ENCODE measurements at places on chromosomes 12 and 14. TPM values are rescaled to one million over a fixed set of nuclear protein-coding genes. Genes with fewer than 3 reads are reported as not detected.
A peak's percentile ranks its signal among the peaks of the same experiment; 100 is the strongest.

NRXN3 gene
- 38.1 TPM for total RNA-seq

USP44 gene
- total RNA-seq = 8.0 TPM

SNW1 gene
- 69.3 TPM for total RNA-seq

DNAH10 gene
- 0.76 TPM for total RNA-seq

SLC17A8 gene
- total RNA-seq = not detected

TWF1 gene
- total RNA-seq = 68.4 TPM

ACRBP gene
- 1.9 TPM for total RNA-seq

MMP19 gene
- 9.1 TPM for total RNA-seq

KRT72 gene
- total RNA-seq = 0.18 TPM

DNA sequence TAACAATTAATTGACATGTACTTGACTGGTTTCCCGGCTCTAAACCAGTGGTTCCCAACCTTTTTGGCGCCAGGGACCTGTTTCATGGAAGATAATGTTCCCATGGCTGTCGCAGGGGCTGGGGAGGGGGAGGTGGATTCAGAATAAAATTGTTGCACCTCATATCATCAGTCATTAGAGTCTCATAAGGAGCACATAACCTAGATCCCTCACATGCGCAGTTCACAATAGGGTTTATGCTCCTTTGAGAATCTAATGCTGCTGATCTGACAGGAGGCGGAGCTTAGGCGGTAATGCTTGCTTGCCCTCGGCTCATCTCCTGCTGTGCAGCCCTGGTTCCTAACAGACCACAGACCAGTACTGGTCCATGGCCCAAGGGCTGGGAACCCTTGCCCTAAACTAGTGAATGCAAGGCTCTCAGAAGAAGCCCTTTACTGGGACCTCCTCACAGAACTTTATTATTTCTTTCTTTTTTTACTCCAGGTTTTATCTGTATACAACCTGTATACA is 86.4 kb upstream of the SINHCAF start:
- DNase-seq = no peak

DNA sequence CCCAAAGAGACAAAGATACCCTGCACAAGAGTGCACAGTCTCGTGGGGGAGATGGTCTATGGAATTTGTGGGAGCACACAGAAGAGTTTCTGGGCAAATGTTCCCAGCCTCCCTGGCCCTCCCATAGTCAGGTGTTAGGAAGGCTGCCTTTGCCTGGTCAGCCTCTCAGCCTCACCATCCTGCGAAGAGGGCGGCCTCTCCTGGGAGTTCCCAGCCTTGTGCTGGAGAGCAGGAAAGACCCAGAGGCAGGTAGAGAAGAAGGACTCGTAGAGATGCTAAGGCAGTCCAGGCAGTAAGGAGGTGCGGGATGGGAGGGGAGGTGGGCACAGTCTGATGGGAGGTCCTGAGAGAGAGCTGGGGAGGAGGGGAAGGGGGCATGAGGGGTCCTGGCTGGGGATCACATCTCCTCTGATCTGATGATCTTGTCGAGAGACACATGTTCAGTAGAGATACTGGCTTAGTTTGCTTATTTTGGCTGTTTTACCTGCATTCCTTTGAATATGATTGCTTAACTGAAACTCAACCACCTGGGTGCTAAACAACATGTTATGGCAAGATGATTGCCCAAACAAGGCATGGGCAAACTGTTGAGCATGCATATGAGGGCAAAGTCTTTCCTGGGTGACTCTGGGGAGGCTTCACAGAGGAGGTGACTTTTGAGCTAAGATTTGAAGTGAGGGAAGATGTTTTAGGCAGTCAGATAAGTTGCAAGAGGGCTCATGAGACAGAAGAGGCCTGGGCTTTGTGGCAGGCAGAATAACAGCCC is 10.5 kb downstream of the SERPINA6 start:
- no peak for DNase-seq

- DNase-seq = no peak
These were observed 160.2 kb downstream of the DAD1 start for GRCh38 chr14:22428700-22429291.

DNA sequence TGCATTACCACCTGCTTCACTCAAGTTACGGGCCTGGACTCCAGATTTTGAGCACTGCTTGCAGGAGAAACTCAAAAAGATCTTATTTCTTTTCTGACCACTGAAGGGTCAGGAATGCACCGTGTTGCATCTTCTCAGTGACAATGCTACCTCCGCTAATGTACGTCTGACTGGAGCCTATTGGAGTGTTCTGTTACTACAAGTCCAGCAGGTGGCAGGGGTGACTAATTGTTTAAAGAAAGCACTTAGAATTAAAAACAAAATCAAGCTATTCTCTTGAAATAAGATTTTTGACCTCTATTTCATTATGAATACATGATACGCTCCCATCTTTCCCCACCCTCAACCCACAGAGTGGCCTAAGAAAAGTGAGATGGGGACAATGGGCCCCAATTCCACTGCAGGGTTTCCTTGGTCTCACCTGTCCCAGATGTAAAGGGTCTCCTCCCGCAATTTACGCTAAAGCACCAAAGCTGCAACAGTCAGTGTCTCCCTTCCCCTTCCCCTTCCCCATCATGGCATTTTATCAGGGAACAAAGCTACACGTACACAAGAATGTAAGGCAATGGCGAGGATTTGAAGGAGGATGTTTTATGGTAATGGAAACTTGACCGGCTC is 2.2 kb downstream of the TBPL2 start:
- no peak for DNase-seq

DNA sequence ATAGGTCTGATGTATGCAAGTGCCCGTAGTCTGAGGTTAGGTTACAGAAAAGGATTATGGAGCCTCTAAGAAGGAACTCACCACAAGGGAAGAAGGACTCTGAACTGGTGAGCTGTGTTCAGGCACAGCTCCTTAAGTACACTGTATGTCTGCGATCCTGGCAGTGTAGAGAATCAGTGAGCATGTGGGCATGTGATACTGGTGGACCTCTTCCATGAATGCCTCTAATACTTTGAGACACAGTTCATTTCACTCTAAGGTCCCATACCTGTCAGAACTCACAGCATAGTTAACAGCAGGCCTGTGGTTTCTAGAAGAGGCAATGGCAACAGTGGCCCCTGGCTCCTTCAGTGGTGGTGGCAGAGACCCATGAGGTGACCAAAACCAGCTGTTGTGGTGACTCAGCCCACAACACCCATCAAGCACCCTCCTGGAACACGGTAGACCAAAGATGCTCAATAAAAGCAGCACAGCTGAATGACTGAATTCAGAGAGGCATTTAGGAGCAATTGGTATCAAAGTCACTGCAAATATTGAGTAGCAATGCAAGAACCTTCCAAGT is 6.9 kb upstream of the OR6J1 start:
- no peak for DNase-seq

DNA sequence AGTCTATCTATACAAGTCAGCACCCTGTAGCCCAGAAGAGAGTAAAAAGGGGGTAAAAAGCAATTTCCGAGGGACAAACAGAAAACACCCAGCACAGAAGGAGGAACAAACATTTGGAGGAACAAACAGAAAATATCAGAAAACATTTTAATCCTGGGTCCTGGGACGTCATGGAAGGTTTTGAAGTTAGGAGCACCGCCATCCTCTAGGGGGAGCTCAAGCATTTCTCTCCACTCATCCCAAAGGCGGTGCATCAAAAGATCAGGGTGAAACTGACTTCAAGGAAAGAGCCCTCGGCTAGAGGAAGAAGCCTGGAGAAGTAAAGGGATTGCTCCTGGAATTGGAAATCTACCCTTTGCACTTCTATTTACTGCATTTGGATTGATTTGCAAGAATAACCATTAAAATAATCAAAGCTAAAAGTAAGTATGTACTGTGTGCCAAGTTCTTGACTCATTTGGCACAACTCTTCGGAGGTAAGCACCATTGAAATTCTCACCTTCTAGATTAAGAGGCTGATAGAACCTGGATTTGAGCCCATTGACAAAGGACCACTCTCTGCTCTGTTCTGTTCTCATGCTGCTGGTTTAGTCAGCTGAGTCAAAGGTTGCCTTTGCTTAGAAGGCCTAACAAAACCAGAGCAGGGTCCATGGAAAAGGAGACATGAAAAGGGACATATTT is 17.2 kb upstream of the POC1B start:
- peak; percentile 75 for DNase-seq

DNA sequence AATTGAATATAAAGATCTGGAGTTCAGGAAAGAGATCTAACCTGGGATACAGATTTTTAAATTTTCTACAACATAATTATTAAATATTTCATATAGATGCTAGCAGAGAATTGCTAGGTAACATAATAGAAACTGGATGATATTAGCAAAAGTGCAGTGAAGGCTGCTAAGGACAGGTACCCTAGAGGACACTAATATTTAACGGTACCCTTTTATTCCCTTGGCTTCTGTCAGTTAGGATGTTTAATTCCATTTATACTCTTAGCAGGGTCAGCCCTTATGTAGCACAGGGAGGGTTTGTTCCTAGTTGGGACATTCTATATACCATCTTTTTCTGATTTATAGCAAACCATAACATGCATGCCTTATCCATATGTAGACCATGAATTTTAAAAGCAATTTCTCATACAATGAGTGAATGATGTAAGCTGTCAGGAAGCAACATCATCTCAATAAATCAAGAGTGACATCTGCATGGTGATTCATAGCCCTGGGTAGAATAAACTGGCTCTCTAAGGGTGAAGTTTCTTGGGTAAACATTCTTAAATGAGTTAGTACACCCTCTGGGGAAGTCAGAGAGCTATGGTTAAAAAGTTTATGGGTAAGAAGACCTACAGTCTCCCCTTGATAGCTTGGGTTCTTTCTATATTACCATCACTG is 404.4 kb upstream of the MGAT4C start:
- no peak for DNase-seq

- no peak for DNase-seq
These were observed 65.2 kb downstream of the TSPAN9 start for GRCh38 chr12:3142386-3142785.

DNA sequence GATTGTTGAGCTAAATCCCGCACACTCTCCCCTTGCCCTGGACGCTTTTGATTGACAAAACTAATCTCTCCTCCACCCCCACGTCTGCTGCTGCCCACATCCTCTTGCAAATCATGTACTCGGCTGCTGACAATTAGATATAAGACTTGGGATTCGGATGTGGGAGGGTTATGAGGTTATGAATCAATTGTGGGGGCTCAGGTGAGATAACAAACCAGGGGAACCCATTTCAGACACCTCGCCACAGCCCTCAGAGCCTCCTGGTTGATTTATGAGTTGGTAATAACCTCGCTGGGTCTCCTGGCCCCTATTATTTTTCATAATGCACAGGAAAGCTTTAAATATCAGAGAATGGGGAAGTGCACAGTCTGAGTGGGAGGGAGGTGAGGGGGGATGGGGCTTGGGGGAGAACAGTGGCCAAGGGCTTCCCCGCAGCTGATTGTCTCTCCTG is 449.9 kb downstream of the DPF3 start:
- no peak for DNase-seq

GRCh38 chr12:51076236-51076930 is 7.0 kb downstream of the CSRNP2 start:
- no peak for DNase-seq

GRCh38 chr12:92036771-92037453 is 108.7 kb downstream of the BTG1 start:
- no peak for DNase-seq

GRCh38 chr12:32499048-32499447 is 99.7 kb downstream of the FGD4 start:
- no peak for DNase-seq

- no peak for DNase-seq
These were observed 98.3 kb upstream of the AMIGO2 start for GRCh38 chr12:47178014-47178413.

DNA sequence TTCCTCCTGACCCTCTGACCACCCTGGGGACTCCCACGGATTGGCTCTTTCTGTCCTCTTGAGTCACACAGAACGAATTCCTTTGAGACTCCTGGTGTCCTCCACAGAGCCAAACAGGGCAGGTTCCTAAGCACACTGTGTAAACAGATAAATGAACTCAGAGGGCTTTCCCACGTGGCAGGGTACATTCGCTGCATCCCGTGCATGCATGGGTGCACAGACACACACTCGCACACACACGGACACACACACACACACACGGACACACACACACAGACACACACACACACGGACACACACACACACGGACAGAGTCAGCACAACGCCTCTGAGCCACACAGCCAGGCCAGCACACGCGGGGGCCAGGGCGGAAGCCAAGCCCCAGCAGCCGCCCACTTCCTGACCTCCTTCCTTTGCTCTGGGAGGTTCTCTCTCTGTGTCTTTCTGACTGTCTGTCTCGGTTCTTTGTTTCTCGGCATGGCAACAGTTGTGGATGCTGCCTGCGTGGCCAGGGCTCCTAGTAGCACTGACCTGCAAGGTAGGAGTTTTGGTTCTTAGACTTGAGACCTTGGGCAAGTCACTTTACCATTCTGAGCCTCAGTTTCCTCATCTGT is 706 bp downstream of the CRACR2A start:
- no peak for DNase-seq

- DNase-seq = no peak
These were observed 57.6 kb downstream of the GPR137C start for GRCh38 chr14:52610187-52610586.

DNA sequence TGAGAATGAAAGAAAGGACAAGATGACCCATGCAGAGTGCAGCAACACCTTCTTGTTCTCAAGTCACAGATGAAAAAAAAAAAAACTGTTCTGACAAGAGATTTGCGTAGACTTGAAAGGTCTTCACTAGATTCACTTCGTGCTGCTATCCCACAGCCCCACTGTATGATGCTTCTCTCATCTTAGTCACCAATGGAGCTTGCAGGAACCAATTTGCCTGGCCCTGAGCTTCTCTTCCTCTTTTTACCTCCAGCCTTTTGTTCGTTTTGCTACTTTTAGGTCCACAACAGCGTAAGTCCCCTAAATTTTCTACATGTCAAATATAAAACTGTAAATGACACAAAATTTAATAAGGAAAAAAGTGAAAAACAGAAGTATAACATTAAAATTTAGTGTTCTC is 107.9 kb upstream of the NAP1L1 start:
- DNase-seq = no peak

GRCh38 chr12:108514468-108514972 is 557 bp upstream of the FICD start:
- DNase-seq = no peak

GRCh38 chr14:86012461-86012860 is 482.5 kb downstream of the FLRT2 start:
- DNase-seq = no peak

DNA sequence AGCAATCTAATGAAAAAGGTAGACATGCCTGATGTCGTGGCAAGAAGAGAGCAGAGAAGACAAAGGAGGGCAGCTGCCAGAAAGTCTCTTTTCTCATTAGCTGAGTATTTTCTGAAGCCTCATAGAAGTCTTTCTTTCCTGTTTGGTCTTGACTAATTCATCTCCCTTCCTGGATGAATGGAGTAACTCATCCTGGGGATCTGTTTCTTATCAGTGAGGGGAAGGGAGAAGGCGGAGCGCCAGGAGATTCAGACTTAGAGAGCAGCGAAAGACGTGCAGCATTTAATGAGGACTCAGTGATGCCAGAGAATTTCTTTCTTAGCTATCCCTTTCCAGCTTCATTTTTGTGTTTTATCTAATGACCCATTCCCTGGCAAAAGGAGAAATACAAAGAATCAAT is 89.4 kb downstream of the SLC15A4 start:
- DNase-seq = no peak

- DNase-seq = no peak
These were observed 118.1 kb upstream of the LGR5 start for GRCh38 chr12:71321531-71321930.

- DNase-seq = no peak
These were observed 42.7 kb downstream of the ATF7IP start for GRCh38 chr12:14408208-14408607.
